ENCODE measurements at places on chromosomes 4 and X.
A peak's percentile ranks its signal among the peaks of the same experiment; 100 is the strongest.

GRCh38 chrX:50093625-50094024 lies 107.2 kb downstream of the AKAP4 start:
- no peak for DNase-seq

- no peak for DNase-seq
These were observed 628.0 kb downstream of the IL1RAPL1 start for GRCh38 chrX:29215251-29215650.

GRCh38 chr4:24705016-24705753 lies 90.2 kb upstream of the SOD3 start:
- DNase-seq, result no peak

DNA sequence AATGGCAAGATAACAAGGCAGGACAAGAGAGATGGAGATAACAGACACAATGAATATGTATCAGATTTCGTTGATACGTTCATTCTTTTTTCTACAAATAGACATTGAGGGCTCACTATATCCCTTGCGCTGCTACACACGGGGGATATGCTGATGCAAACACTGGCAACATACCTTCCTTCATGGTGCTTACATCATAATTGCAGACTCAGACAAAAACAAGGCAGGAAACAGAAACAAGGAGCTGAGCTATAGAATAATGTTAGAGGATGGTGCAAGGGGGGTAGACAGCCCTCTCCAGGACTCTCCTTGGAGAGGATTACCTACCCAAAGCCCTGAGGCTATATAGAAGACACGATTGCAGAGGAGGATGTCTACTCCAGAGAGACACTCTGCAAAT lies 1069.5 kb downstream of the DMD start:
- no peak for DNase-seq

GRCh38 chr4:115657991-115658650 lies 544.7 kb upstream of the NDST4 start:
- DNase-seq, result no peak

GRCh38 chrX:141839856-141840255 lies 1.7 kb downstream of the MAGEC3 start:
- DNase-seq, result no peak

DNA sequence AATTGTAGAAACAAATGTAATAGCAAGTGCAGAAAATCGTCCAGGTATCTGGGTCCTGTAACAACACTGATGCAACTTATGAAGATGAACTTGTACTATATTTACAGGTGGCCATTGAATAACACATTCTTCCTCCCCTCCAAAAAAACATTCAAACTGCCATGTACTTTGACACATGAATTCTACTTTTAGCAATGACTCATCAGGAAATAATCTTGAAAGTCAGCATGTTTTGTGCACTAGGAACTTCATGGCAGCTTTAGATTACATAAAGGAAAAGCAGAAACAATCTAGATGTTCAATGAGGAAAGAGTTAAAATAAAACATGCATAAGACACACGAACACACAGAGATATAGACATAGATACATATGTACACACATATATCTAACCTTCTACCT lies 2.5 kb downstream of the PABPC1L2A start:
- no peak for DNase-seq

GRCh38 chrX:137263374-137263773 lies 229.6 kb upstream of the GPR101 start:
- no peak for DNase-seq

- no peak for DNase-seq
These were observed 2104.2 kb downstream of the PCDH7 start for GRCh38 chr4:32824336-32824735.

DNA sequence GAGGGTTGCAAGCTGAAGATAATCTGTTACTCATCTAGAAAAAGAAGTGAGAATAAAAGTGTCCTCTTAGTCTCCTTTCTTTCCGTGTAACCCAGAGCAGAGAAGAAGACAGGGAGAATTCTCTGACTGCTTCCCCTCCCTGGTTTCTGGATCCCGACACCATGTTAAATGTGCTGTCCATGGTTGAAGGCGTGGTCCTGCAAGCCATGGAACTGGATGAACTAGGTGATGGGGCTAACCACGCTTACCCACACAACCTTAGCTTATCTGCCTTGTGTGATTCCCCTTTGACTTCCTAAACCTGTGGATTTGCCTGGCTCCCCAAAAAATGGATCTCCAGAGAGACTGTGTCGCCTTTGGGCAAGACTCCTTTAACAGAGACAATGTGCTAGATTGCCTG lies 907.6 kb downstream of the FSTL5 start:
- DNase-seq, result no peak

- no peak for DNase-seq
These were observed 43.2 kb downstream of the TMEM144 start for GRCh38 chr4:158253350-158253980.

GRCh38 chr4:164070625-164071024 lies 576.1 kb downstream of the TMA16 start:
- no peak for DNase-seq

DNA sequence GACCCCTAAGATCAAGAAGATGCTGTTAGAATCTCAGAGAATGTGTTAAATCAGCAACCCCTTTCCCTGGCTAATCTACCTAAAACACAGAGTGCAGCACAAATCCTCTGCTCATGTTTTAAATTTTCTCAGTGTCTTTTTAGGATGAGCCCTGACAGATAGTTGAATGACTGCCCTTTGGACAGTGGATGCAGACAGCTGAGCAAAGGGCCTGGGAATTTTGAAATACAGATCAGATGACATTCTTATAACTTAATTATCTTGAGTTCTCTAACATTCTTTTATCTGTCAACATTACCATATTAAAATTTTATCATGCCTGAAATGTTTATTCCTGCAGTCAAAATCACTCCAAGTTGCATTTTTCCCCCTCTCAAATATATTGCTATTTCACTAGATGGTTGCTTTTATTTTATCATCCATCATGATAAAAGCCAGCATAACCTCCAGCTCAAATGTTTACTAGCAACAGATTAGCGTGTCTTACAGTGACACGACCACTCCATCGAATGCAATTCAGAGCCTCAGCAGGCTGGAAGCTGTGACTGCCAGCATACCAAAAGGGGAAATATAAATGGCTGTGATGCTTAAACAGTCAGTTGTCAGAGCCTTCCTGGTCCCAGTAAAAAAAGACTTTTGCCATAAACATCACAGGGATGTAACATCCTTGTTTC lies 22.8 kb upstream of the ARHGAP24 start:
- DNase-seq, result no peak

DNA sequence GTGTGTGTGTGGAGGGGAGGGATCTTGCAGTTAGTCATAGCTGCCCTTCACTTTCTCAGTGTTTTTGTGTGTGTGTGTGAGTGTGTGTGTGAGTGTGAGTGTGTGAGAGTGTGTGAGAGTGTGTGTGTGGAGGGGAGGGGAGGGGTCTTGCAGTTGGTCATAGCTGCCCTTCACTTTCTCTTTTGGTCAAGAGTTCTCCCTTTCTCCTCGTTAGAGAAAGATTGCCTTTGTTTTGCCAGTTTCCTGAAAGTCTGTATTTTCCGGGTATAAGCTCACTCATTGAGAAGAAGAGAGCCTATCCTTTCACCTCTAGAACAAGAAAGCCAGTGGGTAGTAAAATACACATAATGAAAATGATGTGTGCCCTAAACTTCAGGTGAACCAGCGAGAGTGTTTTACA lies 75.2 kb upstream of the ENPP6 start:
- no peak for DNase-seq

DNA sequence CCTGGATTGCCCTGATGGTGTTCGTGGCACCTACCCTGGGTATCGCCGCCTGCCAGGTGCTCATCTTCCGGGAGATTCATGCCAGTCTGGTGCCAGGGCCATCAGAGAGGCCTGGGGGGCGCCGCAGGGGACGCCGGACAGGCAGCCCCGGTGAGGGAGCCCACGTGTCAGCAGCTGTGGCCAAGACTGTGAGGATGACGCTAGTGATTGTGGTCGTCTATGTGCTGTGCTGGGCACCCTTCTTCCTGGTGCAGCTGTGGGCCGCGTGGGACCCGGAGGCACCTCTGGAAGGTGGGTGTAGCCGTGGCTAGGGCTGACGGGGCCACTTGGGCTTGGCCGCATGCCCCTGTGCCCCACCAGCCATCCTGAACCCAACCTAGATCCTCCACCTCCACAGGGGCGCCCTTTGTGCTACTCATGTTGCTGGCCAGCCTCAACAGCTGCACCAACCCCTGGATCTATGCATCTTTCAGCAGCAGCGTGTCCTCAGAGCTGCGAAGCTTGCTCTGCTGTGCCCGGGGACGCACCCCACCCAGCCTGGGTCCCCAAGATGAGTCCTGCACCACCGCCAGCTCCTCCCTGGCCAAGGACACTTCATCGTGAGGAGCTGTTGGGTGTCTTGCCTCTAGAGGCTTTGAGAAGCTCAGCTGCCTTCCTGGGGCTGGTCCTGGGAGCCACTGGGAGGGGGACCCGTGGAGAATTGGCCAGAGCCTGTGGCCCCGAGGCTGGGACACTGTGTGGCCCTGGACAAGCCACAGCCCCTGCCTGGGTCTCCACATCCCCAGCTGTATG lies 1.8 kb downstream of the AVPR2 start:
- no peak for DNase-seq

GRCh38 chr4:122205687-122206086 lies 53.6 kb downstream of the BLTP1 start:
- DNase-seq, result no peak

DNA sequence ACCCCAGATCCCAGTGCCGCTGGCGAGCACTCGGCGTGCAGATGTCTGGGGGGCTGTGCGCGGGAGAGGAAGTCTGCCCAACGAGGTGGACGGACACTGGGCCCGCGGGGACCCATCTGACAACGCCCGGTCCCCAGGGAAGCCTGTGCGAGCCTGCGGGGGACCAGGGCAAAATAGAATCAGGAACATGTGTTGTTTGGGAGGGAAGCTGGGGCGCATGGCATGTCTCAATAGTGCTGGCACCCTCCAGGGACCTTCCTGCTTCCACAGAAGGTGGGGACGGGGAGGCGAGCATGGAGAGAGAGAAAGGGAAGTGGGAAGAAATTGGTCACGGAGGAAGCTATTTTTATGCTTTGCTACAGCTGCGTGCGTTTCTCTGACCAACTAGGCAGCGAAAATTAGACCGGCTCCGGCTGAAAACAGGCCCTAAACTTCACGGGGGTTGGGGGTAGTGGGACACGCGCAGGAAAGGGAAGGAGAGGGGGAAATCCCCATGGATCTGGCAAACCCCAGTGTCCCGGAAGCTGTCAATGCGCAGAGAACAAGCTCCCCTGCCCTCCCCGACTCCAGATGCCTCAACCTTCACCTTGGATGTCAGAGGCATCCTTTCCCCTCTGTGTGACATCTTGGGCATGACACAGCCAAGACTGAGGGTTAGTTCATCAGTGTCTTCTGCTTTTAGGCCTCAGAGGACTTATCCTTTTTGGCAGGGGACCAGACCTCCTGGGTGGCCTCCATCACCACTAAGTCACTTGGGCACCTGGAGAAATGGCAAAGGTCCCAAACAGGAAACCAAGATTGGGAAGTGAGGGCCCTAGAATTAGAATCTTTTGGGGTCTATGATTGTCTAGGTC lies 169.8 kb upstream of the BCOR start:
- no peak for DNase-seq

- DNase-seq, result no peak
These were observed 9.9 kb downstream of the FGG start for GRCh38 chr4:154602404-154603020.

DNA sequence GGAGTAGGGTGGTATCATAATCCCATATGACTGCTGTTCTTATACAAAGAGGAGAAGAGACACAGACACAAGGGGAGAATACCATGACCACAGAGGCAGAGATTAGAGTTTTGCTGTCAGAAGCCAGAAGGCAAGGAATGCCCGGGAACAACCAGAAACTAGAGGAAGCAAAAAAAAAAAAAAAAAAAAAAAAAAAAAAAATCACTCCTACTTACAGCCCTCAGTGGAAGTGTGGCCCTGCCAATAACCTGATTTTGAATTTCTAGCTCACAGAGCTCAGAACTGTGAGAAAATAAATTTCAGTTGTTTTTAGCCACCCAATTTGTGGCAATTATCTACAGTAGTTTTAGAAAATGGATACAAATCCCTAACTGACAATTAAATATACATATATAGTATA lies 30.4 kb upstream of the UBE2NL start:
- no peak for DNase-seq

DNA sequence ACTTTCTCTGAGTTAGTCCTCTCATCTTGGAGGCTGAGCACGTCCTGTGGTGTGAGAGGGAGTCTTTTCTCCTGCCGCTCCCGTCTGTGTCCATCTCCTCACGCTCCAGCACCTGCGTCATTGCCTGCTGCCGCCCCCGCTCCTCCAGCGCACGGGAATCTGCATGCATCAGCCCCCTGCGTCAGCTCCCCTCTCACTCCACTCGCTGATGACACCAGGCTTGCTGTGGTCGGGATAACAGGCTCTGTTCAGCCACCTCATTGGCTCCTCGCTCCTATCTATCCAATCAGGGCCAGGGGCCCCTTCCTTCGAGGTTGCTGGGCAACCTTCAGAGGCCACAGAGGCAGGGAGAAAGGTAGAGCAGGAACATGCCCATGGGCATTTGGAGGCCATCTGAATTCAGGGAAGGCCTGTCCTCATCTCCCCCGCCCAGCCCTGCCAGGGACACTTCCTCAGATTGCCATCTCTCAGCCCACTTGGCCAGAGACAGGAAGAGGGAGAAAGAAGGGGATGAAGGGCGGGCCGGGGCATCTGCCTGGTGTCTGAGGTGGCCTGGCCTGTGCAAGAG lies 9.3 kb downstream of the ZNF185 start:
- no peak for DNase-seq

DNA sequence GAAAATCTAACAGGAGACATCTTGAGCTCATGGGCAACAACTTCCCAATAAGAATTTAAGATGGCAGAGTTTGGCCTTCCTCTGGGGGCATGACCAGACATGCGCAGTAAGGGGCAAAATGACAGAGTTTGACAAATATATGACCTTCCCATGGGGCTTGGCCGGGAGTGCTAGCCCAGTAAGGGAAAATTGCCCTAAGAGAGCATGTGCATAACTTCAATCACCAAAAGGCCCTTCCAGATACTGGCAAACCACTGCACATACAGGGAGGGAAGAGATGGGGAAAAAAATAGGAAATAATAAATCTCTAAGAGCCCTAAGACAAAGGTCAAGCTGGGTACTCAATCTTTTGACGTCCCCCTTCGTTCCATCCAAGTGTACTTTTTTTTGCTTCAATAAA lies 13.4 kb downstream of the TIFA start:
- no peak for DNase-seq

GRCh38 chr4:95141361-95141760 lies 383.6 kb downstream of the BMPR1B start:
- DNase-seq, result no peak

DNA sequence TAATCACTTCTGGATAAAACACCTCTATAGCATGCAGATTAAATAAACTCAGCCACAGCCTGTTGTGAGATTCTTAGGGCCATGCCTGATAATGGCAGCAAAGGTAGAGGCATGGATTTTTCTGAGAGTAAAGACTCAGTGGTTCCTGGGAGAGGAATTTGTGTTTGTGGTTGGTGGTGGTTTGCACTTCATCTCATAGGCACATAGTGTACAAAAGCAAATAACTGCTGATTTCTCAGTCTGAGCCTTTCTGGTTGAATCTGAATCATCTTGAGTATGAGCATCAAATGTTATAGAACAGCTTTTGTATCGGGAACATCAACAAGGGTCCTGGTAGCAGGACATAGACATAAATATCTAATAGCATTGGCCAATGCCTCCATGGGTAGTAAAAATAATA lies 274.3 kb downstream of the FRMPD4 start:
- no peak for DNase-seq

- DNase-seq, result no peak
These were observed 32.3 kb downstream of the BBS12 start for GRCh38 chr4:122764821-122765215.

- no peak for DNase-seq
These were observed 240.0 kb upstream of the PSAPL1 start for GRCh38 chr4:7674706-7675105.

- no peak for DNase-seq
These were observed 47.2 kb upstream of the CD99 start for GRCh38 chrX:2643880-2644279.

GRCh38 chrX:54357414-54358377 lies at the start of gene WNK3:
WNK3 (minus strand) TSS chrX:54358046.
- DNase-seq, result peak; percentile 3
